ENCODE measurements at places on chromosomes 16 and 17.

DNA sequence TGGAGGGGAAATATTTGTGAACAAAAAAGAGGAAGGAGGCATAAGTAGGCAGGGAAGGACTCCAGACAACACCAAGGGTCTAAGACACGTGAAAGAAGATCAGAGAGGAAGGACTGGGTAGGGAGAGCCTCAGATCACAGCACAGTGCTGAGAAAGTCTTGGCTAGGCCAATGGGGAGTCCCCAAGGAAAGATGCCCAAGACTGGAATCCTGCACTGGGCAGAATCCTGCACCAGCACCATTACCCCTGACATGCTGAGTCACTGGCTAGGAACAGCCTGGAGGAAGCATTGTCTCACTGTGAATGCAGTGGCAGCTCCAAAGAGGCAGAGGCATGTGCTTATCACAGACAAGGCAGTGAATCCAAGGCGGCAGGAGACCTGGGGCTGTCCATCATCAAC lies 19.2 kb downstream of the CLEC19A start:
- DNase-seq, result no peak

- no peak for DNase-seq
Measured at GRCh38 chr17:6591599-6592158, 35.3 kb upstream of the PITPNM3 start.

DNA sequence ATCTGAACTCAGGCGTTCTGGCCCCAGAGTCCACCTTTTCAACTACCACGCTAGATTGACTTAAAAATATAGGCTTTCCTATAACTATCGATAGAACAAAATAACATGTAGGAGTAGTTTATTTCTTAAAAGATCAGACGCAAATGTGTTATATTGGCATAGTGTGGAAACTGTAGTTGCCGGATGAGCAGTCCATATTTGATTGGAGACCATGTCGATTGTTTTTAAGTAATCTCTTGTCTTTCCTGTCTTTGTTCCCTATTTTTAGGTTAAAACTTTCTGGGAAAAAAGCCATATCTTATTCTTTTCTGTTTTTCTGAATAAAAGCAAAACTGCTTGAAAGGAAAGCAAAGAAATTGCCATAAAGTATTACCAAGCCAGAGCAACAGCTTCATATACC lies 53.1 kb downstream of the GAN start:
- no peak for DNase-seq

DNA sequence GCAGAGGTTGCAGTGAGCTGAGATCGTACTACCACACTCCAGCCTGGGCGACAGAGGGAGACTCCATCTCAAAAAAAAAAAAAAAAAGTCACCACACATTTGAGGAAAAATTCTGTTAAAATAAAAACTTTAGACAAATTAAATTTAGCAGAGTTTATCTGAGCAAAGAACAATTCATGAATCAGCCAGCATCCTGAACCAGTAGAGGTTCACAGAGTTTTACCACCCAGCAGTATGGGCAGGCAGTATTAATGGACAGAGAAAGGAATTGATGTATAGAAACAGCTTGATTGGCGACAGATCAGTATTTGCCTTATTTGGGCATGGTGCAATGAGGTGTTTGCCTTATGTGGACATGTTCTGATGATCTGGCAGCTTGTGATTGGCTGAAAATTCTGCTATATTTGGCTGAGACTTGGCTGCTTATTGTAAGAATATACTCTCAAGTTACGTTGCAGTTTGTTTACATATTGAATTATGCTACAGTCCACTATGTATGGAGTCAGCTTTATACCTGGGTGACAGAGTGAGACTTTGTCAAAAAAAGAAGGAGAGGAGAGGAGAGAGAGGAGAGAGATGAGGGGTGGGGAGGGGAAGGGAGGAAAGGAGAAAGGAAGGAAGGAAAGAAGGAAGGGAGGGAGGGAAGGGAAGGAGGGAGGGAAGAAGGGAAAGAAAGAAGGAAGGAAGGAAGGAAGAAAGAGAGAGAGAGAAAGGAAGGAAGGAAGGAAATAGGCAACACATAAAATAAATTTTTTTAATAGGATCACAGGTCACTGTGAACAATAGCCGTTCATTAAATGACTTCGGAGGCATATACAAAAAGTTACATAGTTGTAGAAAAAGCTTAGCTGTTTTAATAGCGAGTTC lies 14.6 kb downstream of the ABCC3 start:
- DNase-seq, result no peak

- DNase-seq, result no peak
Measured at GRCh38 chr17:51365090-51365489, 104.7 kb downstream of the UTP18 start.

DNA sequence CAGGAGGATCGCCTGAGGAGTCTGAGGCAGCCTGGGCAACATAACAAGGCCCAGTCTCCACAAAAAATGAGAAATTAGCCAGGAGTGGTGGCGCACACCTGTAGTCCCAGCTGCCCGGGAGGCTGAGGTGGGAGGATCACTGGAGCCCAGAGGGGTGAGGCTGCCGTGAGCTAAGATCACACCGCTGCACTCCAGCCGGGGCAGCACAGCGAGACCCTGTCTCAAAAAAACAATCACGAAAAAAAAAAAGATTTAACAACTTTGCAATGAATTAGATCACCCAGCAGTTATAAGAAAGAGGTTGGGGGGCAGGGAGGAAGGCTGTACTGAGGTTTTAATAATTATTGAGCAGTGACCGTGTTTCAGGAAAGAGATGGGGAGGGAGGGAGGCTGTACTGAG lies 49.4 kb downstream of the RPH3AL start:
- no peak for DNase-seq

- DNase-seq, result no peak
Measured at GRCh38 chr17:48809182-48809581, 7.8 kb downstream of the TTLL6 start.

DNA sequence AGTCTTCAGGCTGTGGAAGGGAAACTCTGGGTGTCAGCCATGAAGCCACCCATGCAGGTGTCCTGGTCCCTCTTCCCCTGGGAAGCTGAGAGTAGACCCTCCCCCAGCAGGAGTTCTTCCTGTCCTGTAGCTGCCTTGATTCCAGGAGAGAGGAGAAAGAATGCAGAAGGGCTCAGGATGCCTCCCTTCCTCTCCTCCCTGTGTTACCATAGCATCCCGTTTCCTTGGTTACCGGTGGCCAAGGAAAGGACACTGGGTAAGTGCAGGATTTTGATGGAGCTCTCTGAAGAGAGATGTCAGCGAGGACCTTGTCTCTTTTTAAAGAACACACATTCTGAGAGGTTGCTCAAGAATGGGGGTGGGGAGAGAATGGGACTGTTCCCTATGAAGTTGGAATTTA lies 304.1 kb upstream of the N4BP1 start:
- DNase-seq, result no peak

GRCh38 chr16:50496990-50497389 lies 51.2 kb upstream of the NKD1 start:
- DNase-seq, result no peak

GRCh38 chr17:67784364-67785121 lies 40.8 kb upstream of the BPTF start:
- DNase-seq, result no peak

GRCh38 chr17:37465069-37465616 lies 24.5 kb upstream of the DUSP14 start:
- DNase-seq, result no peak

- DNase-seq, result no peak
Measured at GRCh38 chr16:72969146-72969545, 78.8 kb downstream of the ZFHX3 start.

- no peak for DNase-seq
Measured at GRCh38 chr17:9368631-9369030, 207.0 kb downstream of the STX8 start.

GRCh38 chr16:7888411-7888810 lies 555.8 kb downstream of the RBFOX1 start:
- no peak for DNase-seq

GRCh38 chr17:8473451-8474192 lies 37.9 kb downstream of the NDEL1 start:
- no peak for DNase-seq

DNA sequence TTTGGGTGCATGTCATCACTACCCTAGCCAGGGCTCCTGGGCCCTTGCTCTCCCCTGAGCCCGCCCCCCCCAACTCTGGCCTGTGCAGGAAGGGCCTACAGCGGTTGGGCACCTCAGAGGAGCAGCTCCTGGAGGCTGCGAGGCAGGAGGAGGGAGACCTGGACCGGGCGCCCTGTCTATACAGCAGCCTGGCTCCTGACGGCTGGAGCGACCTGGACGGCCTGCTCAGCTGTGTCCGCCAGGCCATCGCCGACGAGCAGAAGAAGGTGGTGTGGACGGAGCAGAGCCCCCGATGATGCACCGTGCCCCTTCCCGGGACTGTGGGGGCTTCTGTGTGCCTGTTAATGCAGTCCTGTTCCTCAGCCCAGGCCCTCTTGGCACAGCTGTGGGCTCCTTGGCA lies 12.1 kb downstream of the SGSH start:
- DNase-seq, result no peak

DNA sequence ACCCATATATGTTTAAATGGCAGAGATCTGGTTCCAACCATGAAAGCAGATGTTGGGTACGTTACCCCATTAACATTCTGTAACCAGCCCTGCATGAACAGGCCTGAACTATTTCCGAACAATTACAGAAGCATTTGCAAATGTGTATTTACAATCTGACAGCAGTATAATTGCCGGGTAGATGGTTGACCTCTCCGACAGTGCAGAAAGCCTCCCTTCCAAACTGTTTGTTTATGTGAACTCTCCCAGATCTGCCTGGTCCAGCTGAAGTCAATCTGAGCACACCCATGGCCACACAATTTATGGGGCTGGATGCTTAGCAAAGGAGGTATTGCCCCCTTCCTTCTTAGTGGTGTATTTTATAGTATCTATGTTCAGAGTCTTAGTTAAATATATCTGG lies 21.8 kb downstream of the NUDT7 start:
- DNase-seq, result no peak

- peak; percentile 42 for DNase-seq
Measured at GRCh38 chr17:59899099-59899498, 6.2 kb downstream of the RPS6KB1 start.

- DNase-seq, result no peak
Measured at GRCh38 chr16:1101133-1101532, 5.1 kb upstream of the C1QTNF8 start.

GRCh38 chr17:16155536-16155935 lies 59.8 kb downstream of the NCOR1 start:
- DNase-seq, result no peak

- no peak for DNase-seq
Measured at GRCh38 chr16:77686385-77686784, 35.9 kb upstream of the NUDT7 start.

DNA sequence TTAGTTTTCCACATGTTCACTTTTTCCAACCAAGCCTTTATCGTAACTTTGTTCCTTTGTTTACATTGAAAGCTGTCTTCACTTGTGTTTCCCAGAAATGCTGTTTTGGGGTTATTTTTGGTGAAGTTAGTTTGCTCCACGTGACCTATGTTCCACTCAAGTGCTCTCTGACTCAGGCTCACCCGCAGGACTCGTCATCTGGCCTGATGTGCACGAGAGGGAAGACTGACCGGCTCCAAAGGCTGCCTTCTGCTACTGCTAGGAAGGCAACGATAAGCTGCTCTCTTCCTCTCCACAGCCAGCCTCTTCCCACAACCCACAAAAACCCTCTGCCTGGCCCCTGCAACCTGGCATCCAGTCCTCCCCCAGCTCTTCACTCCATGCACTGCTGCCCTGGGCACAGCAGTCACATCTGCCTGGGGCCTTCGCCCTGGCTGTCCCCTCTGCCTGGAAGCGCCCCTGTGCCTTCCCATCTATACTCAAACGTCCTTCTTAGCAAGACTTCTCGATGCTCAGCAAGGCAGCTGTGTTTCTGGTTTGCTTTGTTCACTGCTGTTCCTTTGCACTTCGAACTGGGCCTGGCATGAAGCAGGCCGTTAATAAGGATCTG lies 28.0 kb downstream of the ZCCHC14 start:
- DNase-seq, result no peak

GRCh38 chr16:27805828-27806351 lies 255.9 kb downstream of the KATNIP start:
- DNase-seq, result no peak

GRCh38 chr16:73058221-73058615 lies 10.3 kb upstream of the ZFHX3 start:
- no peak for DNase-seq

DNA sequence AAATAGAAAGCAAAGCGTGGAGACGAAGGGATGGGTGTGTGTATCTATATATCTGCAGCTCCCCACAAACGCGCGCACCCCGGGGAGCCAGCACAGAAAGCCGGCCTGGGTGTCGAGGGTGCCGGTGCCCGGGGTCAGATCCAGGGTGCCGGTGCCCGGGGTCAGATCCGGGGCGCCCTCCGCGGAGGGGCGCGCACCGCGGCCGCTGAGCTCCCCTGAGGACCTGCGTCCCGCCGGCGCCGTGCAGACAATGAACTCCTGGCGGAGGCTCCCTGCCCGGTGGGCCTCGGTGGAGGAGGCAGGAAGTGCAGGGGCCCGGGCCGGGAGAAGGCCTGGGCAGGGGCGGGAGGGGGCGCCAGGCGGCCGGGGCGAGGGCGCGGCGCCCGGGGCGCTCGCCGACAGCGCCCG lies 1.1 kb downstream of the ZNF423 start:
- DNase-seq, result no peak

DNA sequence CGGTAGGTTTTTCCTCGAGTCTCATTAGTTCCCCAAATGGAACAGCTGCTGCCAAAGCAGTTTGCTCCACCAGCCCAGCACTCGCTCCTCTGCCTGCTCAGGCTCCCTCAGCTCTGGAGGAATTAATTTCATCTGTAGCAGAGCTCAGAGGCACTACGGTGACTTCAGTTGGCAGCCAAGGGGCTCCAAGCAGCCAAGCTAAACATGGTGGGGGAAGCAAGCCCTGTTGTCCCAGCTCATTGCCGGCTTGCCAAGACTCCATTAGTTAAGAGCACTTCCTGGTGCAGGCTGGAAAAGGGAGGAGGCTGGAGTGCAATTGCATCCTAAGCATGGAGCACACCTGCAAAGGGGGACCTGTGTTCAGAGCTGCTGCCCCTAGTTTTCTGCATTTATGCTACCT lies 78.7 kb upstream of the GPRC5B start:
- DNase-seq, result peak; percentile 7

GRCh38 chr16:4765511-4766474 lies 1.2 kb downstream of the ZNF500 start:
- no peak for DNase-seq

DNA sequence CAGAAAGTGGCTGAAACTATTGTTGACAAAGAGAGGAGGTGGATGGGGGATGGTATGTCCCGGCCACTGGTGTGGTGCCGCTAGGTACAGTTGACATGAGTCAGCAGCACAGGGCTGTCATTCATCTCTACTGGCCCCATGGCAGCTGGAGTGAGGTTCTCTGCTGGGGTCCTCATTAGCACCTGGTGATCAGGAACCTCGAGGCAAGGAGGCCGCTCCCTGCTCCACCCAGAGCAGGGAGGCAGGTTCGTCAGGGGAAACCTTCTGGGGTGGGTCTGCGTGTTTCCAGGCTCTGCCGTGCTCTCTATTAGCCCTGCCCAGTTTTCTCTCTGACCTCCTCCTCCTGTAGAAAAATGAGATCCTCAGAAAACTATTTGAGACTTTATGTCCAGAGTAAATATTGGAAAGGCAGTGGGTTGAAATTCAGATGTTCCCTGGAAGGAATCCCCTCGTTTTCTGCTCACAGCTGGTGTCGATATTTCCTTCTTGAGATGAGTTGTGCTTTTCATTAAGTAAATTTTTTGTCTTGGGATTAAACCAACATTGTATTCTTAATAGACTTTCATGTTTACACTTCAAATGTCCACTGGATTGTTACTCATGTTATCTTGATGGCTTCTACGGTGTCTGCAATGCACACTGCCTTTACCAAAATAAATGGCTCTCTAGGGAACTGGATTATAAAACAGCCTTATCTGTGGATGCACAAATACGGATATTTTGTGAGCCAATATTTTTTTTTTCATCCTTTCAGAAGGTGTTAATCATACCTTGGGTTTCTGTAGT lies 7.1 kb downstream of the NTN1 start:
- DNase-seq, result no peak

- peak; percentile 10 for DNase-seq
Measured at GRCh38 chr16:71645450-71645849, 19.5 kb downstream of the MARVELD3 start.

GRCh38 chr16:76293980-76294379 lies 16.8 kb downstream of the CNTNAP4 start:
- no peak for DNase-seq
